HFFc6 (cell line): ENCODE measurements at places on chromosomes 6 and 20. TPM values are rescaled to one million over a fixed set of nuclear protein-coding genes. Genes with fewer than 3 reads are reported as not detected.

Gene HLA-DMB
- total RNA-seq: not detected in 3 replicates

Gene EPB41L2
- total RNA-seq: 41.8 to 67.8 TPM (median 51.9 TPM) in 3 replicates

Gene CLDN20
- total RNA-seq: not detected in 3 replicates

Gene CALHM4
- 0.31 TPM in 1 of 3 replicates, not detected in the others for total RNA-seq

DNA sequence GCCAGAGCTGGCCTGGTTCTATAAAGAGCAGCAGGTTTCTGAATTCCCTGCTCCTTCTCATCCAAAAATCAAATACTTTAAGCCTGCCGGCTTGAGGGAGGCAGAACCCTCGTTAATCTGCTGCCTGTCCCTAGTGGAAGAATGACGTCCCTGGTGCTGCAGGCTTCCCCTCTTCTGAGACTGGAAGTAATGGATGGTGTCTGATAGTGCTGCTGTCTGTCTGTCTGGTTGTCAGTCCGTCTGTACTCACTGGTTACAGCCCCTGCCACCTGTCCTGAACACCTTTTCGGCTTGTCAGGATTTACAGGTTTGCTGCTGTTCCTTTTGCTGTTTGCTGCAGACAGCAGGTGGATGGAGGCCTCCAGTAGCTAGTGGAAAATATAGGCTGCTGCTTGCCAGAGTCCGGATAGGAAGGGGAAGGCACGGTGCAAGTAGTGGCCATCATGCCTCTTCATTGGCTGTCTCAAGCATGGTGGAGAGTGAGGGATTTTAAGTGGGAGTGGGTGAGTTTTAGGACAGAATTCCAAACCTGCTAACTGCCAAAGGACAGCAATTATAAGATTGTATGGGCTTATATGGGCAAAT, 2.5 kb downstream of the RIMS1 start:
- DNase-seq: no peak

DNA sequence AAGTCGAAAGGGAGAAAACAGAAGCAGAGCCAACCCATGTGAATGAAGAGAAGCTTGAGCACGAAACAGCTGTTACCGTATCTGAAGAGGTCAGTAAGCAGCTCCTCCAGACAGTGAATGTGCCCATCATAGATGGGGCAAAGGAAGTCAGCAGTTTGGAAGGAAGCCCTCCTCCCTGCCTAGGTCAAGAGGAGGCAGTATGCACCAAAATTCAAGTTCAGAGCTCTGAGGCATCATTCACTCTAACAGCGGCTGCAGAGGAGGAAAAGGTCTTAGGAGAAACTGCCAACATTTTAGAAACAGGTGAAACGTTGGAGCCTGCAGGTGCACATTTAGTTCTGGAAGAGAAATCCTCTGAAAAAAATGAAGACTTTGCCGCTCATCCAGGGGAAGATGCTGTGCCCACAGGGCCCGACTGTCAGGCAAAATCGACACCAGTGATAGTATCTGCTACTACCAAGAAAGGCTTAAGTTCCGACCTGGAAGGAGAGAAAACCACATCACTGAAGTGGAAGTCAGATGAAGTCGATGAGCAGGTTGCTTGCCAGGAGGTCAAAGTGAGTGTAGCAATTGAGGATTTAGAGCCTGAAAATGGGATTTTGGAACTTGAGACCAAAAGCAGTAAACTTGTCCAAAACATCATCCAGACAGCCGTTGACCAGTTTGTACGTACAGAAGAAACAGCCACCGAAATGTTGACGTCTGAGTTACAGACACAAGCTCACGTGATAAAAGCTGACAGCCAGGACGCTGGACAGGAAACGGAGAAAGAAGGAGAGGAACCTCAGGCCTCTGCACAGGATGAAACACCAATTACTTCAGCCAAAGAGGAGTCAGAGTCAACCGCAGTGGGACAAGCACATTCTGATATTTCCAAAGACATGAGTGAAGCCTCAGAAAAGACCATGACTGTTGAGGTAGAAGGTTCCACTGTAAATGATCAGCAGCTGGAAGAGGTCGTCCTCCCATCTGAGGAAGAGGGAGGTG, 38.7 kb downstream of the ZBTB2 start:
- DNase-seq: no peak

DNA sequence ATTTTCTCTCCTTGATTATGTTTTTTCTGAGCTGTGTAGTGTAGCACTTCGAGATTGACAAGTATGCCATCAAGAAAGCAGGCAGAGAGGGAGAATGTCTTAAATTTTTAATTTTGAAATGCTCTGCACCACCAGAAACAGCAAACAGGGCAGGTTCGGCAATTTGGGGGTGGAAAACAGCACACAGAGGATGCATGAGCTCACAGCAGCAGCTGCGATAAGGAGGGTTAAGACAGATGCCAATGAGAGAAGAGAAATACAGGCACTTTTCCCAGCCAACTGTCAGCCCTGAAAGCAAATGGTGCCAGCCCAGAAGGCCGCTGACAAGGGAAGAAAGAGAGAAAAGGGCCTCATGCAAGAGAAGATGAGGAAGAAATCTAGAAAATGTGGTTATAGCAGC, 15.1 kb upstream of the SNRPB2 start:
- no peak for DNase-seq

DNA sequence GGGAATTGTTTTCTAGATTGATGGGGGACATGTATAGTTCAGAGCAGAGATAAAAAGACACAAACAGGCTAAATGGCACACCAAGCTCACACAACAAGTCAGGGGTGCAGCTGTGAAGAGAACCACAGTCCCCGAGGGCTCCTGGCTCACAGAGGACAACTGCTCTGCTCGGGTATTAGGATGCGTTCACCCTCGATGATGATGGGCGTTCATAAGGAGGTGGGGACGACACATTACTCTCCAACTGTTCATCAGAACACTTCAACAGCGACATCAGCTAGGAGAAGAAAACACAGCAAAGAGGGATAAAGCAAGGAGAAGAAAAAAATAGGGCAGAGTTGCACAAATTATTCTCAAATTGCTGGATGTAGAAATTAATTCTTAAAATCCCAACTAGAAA, 174.8 kb upstream of the RREB1 start:
- DNase-seq: no peak

DNA sequence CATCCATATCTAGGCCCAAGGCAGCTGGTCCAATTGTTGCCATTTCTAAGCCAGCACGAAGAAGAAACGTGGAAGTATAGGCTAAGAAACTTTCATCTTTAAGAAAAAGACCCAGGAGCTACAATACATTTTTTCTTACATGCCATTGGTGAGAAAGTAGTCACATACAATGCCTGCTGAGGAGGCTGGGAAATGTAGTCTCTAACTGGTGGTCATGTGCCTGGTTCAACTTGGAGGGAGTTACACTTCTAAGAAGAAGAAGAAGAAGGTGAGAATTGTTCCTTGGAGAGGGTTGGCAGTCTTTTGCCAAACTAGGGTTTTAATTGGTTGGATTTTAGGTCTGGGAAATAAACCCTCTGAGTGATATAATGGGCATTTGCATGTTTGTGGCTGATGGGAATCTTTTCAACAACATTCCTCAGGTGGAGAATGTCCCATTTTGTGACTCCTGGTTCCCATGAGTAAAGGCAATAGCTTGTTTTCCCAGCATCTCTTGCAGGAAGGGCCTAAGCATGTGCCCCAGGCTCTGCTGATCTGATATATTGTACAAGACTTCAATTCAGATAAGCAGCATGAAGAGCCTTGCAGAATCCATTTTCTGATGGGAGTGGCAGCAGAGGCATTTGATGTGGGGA, 47.0 kb upstream of the PREP start:
- DNase-seq: no peak

DNA sequence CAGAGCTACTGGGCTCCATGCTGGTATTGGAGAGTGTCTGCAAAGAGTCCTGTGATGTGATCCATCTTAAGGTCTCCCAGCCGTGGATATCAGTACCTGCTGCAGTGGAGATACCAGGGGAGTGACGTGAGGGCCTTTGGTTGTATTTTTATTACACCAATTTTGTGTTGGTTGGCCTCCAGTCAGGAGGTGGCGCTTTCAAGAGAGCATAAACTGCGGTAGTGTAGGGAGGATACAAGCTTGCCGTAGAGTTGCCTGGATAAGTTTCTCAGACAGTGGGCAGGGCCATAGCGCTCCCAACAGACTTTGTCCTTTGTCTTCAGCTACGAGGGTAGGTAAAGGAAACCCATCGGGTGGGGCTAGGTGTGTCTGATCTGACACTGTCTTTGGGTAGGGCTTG, 113.0 kb upstream of the CEP162 start:
- DNase-seq: no peak

DNA sequence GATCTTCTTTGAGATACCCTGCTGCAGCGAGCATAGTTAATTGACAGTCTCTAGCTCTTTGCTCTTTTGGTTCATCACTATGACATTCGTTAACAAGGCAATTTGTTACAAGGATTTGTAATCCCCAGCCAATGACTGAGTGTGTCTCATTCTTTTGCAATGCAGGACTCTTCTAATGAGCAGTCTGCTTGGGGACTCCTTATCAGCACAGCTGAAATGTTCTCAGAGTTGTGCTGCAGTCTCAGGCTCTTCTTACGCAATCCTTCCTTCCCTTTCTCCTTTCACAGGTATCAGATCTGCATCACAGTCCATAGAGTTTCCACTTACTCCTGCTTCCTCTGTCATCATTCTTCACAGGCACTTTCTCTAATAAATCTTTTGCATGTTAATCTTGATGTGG, 161.2 kb upstream of the OGFRL1 start:
- no peak for DNase-seq

- no peak for DNase-seq
Measured at GRCh38 chr6:89689732-89690131, 51.2 kb upstream of the LYRM2 start.

DNA sequence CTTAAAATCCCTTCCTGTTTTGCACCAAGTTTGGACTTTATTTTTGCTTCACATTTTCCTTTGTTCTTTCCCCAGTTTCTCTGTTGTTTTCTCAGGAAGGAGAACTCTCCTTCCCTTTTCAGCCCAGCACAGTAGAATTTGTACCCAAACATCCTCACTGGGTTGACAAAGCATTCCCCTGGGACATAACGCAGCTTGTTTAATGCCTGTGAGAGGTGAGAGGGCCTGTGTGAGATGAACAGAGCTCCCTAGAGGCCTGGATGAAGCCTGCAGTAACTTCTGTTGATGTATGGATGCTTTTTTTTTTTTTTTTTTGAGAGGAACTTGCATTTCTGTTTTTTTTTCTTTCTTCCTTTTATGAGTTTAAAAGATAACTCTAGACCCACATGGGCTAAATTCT, 104.9 kb upstream of the SLC22A23 start:
- DNase-seq: no peak

- DNase-seq: no peak
Measured at GRCh38 chr6:159062564-159062945, 17.8 kb upstream of the TAGAP start.

- no peak for DNase-seq
Measured at GRCh38 chr20:34970846-34971560, 15.3 kb downstream of the MYH7B start.

DNA sequence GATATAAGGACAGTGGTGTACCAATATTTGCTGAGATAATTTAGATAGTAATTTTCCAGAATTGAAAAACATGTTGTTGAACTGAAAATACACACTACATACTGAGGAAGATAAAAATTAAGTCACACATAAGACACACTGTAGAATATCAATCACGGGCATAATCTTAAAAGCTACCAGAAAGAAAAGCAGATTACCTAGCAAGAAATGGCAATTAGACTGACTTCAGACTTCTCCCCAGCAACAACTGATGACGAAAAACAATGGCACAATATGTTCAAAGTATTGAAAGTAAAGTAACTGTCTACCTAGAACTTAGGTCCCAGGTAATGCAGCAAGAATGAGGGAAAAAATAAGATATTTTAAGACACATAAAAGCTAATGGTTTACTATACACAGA, 46.5 kb downstream of the NOL7 start:
- no peak for DNase-seq

- DNase-seq: no peak
Measured at GRCh38 chr6:166927935-166928643, 28.3 kb downstream of the RNASET2 start.

DNA sequence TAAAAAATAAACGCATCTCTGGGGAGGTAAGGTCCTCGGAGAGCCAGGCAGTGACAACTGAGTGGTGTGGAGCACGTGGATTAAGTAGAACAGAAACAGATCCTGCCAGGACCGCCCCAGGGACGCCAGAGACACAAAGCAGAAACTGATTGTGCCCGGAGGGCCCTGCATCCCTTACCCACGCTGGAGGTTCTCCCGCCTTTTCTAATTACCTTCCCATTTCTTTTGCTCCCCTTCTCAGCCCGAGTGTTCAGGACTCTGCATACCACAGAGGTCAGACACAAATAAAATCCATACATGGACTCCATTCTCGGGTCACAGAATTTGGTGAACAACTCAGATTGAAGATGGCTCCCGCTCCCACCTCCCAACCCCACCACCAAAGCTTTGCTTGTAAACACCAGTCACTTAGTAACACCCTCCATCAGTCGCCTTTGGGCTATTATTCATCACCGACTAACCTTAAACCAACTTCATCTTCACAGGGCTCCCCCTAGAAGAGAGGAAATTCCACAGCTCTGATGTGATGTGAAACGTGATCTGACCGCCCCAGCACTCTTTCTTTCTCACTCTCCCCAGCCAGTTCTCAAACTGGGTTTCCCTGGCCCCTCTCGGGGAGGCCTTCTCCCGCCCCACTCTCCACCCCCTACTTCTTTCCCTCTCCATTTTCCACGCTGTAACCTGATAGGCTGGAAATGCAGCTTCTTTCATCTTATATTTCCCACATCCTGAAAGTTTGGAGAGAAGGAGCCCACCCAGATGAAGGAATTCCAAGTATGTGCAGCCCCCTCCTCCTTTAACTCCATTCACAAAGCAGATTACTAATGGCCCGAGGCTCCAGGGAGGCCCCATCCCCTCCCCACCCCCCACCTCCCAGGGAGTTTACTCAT, 32.5 kb upstream of the PIM1 start:
- peak; percentile 99 for DNase-seq
